ENCODE measurements at places on chromosomes 13 and 19.

GRCh38 chr19:55166530-55167268 lies at the start of gene DNAAF3:
DNAAF3 (minus strand) TSS chr19:55166613; CDS start chr19:55166413, 200 bp downstream.
- peak; percentile 42 for DNase-seq

DNA sequence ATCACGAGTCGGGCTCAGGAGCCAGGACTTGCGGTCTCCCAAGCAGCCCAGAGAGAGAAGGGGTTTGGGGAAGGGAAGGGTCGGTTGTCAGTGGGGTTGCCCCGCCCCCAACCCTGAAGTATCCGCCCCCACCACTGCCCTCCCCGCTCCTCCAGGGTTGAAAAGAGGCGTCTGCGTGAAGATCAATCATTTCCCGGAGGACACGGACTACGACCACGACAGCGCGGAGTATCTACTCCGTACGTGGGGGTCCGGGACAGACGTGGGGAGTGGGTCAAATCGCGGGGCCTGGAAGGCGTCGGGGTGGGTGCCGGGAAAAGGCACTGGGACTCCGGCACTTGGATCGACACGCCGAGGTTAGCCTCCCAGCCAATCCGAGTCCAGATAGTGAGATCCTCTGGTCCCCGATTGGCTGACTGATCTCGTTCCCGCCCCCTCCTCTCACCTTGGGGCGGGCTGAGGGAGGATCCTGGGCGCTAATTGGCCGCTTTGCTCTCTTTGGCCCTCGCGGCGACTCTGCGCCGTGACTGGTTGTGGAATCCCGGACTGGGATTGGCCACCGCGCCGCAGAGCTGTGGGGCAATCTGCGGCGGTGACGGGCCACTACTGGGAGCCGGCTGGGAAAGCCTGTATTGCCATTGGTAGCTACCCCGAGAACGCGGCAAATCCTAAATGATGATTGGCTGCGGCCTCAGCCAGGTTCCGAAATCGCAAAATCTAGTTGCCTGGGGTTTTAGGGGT lies 13.3 kb upstream of the CACNG6 start:
- no peak for DNase-seq

GRCh38 chr19:38649305-38650171 lies 2.1 kb downstream of the ACTN4 start:
- DNase-seq = no peak

DNA sequence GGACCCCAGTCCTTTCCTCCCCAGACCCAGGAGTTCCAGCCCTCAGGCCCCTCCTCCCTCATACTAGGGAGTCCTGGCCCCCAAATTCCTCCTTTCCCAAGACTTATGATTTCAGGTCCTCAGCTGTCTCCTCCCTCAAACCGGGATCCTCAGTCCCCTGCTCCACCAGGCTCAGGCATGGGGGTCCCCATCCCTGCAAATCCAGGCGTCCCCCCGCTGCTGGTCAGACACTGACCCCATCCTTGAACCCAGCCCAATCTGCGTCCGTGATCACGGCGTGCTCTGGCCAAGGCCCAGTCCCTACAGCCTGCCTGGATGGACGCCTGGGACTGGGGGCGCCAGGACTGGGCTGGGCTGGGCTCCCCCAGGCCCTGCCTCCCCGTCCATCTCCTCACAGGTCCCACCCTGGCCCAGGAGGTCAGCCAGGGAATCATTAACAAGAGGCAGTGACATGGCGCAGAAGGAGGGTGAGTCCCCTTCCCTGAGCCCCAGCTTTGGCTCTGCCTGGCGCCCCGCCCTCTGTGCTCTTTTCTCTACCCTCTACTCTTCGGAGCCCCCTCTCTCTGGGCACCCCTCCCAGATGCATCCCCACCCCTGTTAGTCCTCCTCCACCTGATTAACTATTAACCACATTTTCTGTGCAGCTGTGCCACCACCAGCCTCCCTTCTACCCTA lies 672 bp downstream of the HPN start:
- no peak for DNase-seq

DNA sequence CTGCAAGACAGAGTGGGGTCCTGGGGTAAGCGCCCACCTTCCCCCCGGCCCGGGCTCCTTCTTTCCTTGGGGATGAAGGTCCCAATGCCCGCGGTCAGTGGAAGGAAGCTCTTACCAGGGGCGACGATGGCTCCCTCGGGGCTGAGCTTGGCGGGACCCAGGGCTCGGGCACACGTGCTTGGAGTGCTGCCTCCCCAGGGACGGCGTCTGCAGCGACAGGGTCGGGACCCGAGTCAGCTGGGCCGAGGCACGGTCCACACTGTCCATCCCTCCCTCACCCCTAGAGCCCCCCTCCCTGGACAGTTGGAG lies 3.5 kb downstream of the JSRP1 start:
- DNase-seq = no peak

GRCh38 chr19:5867201-5868136 lies 2.9 kb downstream of the FUT5 start:
- DNase-seq = no peak

GRCh38 chr13:35848336-35849255 lies 282.6 kb downstream of the DCLK1 start:
- no peak for DNase-seq

GRCh38 chr13:35448465-35448864 lies 28.0 kb downstream of the MAB21L1 start:
- DNase-seq = no peak

- DNase-seq = no peak
Measured at GRCh38 chr13:102089177-102089576, 312.7 kb downstream of the FGF14 start.

- DNase-seq = no peak
Measured at GRCh38 chr13:76350399-76350798, 535.8 kb downstream of the KCTD12 start.

DNA sequence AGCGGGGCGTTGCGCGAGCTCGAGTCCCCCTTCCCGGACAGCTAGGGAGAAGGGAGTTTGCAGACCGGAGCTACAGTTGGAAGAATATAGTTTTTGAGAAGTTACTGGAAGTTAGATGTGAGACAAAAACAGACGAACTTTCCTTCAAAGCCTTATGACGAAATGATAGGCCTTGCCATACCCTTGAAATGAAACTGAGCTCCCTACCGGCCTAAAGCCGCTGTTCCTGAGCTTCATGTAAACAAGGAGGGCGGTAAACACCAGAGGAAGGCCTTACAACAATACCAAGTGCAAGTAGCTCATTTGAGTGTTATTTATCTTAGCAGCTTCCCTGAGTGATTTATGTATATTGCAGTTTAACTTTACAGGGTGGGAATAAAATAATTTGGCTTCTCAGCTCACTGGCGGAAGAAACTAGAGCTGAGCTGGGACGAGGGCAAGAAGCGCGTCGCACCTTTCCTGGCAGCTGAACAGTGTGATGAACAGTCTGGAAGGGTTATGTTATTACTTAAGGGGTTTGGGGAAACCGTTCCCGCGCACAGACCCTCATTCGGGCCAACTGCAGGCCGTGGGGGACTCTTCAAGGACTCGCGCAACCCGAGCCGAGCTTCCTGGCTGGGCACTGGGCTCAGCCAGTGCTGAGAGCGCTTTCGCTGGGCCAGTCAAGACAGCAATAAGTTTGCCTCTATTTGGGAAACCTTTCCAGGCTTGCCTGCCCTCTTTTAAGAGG lies 111.2 kb downstream of the KCNRG start:
- DNase-seq = no peak

DNA sequence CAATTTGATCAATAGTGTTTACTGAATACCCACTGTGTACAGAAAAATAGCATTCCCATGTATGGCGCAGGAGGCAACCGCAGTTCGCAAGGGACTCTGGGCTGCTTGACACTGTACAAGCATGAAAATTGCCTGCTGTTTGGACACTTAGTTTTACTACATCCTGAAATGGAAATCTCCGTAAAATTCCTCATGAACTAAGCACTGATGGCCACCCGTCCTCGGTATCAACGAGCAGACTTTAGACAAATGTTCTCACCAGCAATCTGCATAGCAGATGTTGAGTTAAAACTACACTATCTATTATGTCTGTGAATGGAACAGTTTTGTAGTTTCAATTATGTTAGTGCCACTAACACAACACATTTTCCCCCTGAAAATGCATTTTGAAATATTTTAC lies 294.7 kb downstream of the DCLK1 start:
- no peak for DNase-seq

DNA sequence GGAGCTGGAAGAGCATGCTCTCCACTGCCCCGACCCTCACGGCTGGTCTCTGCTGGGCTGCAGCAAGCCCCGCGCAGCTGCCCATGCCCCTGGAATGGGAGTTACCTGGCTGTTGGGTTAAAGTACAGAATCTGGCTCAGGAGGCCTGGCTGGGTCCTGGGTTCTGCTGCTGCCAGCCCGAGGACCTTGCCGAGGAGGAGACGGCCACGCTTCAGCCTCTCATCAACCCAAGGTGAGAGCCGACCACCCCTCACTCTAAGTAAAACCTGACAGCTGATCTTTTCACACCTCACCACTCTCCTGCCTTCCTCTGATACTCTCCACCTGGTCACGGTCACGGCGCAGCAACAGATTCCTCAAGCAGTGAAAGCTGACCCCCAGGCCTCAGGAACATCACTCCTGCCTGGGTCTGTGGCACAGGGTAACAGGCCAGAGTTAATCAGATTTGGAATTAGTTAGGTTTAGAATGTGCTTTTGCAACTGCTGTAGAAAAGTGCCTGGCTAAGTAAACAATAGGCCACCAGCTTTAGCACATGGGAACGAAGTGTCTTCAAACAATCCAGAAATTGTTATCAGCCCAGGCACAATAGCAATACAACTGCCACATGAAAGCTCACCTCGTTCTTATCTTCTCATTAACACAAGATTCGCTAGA lies 20.5 kb downstream of the RAB20 start:
- DNase-seq = no peak

GRCh38 chr13:91158017-91158395 lies 189.5 kb upstream of the MIR17HG start:
- DNase-seq = no peak

DNA sequence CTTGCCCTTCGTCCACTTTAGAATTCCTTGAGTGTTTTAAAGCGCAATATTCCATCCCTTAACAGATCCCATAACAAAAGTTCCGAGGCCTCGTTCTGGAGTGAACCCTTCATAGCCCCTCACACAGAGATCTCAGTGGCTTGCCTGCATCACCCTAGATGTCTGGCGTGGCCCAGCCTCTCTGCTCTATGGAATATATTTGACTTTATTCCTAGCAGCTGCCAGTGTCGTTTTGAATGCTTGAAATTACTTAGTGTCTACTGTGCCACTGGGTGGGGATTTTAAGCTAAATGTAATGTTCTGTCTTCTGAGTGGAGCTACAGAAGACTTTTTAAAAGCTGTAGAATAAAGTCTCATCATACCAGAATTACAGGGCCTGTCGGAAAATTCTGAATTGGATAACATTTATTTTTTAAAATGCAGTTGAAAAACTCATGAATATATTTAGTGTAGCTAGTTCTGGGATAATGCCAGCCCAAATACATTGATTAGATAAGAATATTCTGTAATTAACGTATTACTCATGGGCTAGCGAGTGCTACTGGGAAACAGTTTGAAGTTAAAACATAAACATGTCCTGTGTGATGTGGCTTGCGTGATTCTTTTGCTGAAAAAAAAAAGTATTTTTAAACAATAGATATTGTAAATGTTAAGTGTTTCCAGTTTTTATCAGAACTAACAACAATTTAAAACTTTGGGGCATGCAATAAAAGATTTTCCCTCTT lies 111.8 kb downstream of the ESD start:
- DNase-seq = no peak

DNA sequence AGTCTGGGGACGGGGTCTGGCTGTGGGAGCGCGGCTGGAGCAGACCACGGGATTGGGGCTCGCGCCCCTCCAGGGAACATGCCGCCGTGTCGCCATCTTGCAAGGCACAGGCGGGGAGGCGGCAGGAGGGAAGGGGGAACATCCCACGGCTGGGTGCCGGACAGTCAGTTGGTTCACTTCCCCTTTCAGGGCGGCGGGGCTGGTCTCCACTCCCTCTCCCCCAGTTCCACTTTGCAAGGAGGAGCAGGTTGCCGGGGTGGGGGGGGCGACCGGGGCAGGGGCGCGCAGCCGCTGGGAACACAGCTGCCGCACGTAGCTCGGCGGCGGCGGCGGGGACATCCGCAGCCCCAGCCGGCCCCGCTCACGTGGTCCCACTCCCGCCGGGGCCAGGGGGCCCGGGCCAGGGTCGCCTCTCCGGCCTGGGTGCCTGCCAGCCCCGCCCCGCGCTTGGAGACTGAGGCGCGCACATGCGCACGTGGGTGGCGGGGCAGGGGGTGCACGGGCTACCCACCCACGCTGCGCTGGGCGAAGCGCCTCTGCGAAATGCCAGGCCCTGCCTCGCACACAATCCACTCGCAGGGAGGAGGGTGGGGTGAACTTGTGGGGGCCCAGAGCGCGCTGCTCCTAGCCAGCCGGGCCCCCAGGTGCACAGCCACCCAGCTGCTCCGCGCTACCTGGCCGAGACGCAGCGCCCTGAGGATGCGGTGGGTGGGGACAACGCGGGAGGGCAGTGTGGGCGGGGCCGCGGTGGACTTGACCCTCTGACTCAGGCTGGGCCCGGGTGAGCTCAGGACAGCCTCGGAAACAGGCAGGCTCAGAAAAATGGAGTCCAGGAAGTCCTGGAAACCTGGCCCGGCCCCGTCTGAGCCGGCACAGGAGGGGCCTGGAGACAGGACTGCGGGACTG lies 6.4 kb downstream of the KLF16 start:
- no peak for DNase-seq

DNA sequence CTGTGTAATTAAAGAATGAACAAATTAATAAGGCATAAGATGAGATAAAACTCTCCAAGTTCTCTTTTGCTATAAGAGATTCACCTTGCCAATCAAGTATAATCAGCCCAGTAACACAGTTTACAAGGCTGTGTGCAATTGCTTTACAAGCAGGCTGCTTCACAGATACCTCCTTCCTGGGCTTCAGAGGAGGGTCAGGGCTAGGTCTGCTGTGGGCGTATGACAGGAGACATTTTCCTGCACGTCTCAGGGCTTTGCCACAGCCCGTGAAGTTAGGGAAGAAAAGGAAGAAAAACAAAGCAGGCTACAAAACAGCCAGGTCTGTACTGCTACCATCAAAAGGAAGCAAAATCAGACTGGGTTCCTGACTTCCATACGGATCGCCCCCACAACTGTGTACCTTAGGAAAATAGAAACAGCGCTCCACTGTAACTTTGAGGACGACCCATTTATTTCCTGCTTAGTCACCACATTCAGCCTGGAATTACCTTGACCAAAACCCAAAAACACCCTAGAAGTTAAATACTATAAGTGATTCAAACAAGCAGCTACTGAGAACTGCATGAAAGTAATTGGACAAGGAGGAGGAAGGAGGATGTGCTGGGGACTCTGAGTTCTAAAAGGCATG lies 12.4 kb downstream of the EFNB2 start:
- no peak for DNase-seq

GRCh38 chr13:113862931-113863523 lies 849 bp downstream of the GAS6 start:
- no peak for DNase-seq

GRCh38 chr19:14528419-14529253 lies 758 bp upstream of the TECR start:
- no peak for DNase-seq

GRCh38 chr13:32695602-32696250 lies 109.5 kb downstream of the PDS5B start:
- no peak for DNase-seq

DNA sequence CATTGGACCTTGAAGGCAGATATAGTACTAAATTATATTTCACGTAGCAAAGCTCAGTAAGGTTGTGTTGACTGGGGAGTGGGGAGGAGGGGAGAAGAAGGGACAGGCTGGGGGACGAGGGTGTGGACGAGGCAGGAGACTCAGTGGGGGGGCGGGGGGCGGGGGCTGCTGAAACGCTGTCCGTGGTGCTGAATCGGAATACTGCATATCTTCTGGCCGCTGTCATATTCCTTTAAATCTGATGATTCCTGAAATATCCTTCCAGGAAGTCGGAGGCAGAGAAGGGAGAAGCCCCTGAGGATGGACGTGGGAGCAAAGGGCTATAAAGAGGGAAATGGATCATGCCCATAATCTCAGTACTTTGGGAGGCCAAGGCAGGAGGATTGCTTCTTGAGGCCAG lies 34.7 kb upstream of the CASP14 start:
- DNase-seq = no peak

Measured in stimulated activated CD8-positive, alpha-beta memory T cell treated with anti-CD3 and anti-CD28 coated beads, Interleukin-15, amount 100 ng/mL, for 24 hours (primary cell).